ENCODE measurements at places on chromosomes 13 and 19.

DNA sequence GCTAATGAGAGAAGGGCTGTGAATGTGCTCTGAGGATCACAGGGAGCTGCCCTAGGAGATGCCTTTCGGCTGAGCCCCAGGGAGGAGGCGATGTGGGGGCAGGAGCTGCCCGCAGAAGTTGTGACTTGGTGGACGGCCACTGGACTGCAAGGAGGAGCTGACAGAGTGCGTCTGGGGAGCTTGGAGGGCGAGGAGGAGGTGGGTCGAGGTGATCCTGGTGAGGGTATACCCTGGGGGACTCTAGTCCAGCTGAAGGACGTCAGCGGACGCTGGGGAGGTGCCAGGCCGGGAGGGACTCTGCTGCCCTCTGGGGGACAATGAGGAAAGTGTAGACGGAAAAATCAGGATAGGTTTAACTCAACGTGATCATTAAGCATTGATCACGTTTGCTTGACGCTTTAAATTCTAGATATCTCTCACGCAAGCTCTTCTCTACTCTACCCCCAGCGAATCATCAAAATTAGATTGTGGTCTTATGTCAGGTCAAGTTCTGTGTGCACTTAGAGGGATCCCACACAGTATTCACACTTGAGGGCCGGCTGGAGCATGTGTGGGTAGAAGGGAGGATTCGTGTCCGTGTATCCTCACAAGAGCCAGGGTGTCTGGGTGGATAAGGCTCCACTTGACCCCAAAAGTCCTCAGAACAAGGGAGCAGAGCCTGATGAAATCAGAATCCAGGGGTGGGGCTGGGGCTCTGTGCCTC is 3.3 kb upstream of the CEACAM7 start:
- no peak for DNase-seq

DNA sequence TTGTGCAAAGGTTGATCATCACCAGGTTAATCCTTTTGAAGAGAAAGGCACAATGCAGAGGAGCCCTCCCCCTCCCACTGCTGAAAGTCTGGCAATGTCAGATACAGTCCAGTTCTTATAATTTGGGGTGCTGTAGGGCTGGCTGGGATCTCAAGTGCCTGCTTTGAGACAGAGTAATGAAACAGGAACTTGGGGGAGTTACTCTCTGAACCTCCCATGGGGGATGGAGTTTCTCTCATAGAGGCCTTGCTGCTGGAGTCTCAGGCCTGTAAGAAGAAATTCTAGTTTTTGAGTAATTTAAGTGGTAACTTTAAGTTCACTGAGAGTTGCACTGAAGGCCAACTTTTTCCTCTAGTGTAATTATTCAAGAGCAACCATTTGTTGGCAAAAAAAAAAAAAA is 410.5 kb downstream of the KCNRG start:
- no peak for DNase-seq

DNA sequence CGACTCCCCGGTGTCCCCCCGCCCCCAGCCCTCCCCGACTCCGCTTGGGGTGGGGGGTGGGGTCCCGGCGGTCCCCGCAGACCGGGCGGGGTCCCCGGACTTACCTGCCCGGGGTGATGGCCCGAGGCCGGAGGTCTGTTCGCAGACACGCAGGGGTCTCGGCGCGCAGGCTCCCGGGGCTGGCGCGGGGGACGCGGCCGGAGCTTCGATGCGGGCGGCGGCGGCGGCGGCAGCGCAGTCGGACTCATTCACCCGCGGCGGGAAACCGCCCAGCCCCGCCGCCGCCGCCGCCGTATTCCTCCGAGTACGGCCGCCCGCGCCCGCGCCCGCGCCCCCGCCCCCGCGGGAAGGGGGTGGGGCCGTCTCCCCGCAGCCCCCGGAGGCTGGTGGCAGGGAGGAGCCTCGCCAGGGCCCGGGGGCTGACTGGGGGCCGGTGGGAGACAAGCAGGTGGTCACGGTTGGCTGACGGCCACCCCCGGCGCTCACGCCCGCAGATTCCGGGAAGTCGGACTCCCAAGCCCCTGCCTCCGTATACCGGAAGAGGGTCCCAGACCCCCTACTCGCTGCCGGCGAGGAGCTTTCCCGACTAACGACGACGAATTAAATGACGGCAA is at the start of gene C2CD4C:
C2CD4C (minus strand) TSS at position 246 of the 614 bp plus-strand sequence. CDS start 786 bp downstream, outside the sequence.
- no peak for DNase-seq

GRCh38 chr19:33332248-33332647 is 29.9 kb upstream of the CEBPA start:
- no peak for DNase-seq
